ENCODE measurements at places on chromosomes 3 and 15.
A peak's percentile ranks its signal among the peaks of the same experiment; 100 is the strongest.

DNA sequence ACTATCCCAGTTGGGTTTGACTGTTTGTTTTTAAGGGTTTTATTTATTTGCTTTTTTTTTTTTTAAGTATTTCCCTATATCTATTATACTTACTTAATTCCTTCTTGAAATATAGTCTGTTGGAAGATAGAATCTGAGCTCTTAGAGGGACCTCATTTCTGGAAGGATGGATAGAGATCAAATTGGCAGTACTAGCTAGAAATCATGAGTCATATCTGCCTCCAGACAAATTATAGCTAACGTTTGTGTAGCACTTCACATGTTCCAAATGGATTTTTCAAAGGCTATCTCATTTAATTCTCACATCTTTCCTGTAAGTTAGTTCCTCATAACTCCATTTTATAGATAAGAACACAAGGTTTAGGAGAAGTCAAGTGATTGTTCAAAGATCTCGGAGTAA, 384.7 kb downstream of the ZIC1 start:
- DNase-seq, result no peak

GRCh38 chr3:142929890-142930289, 33.6 kb downstream of the PAQR9 start:
- DNase-seq, result no peak

- DNase-seq, result no peak
These were observed 158.8 kb upstream of the GADL1 start for GRCh38 chr3:31053299-31053698.

DNA sequence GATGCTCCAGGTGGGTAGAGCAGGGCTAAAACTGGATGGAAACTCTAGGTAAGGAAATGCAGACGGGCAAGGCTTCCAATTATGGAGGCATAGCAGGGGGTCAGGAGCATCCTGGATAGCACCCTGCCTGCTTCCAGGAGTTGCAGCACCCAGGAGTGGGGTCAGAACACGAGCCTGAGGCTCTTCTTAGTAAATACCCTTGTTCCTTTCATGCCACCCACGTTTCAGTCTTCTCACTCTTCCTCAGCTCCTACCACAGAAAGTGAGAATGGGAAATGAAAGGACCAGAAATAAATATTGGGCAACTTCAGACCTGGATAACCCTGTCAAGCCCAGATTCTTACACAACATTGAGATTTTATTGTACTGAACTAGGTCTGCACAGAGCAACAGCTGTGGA, 16.4 kb downstream of the CCR1 start:
- no peak for DNase-seq

DNA sequence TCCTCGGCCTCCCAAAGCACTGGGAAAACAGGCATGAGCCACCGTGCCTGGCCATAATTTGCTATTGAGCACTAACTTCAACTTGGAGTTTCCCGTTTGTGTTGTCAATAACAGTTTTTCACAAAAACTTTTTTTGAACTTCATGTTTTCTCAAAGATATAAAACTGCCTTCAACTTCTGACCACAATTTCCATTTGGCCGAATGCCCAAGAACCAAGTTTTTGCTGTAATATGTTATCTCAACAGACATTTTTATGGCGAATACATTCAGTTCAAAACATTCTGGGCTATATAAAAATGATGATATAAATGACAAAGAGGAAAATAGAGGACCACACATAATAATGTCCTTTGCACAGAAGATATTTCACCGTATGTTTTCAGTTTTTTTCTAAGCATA, 56.4 kb downstream of the NEDD4 start:
- DNase-seq, result no peak

GRCh38 chr15:101070502-101071273, 151.5 kb downstream of the LRRK1 start:
- DNase-seq, result no peak

GRCh38 chr15:97143592-97144376, 813.3 kb downstream of the NR2F2 start:
- no peak for DNase-seq

GRCh38 chr15:56675930-56676329, 57.4 kb downstream of the ZNF280D start:
- DNase-seq, result no peak

DNA sequence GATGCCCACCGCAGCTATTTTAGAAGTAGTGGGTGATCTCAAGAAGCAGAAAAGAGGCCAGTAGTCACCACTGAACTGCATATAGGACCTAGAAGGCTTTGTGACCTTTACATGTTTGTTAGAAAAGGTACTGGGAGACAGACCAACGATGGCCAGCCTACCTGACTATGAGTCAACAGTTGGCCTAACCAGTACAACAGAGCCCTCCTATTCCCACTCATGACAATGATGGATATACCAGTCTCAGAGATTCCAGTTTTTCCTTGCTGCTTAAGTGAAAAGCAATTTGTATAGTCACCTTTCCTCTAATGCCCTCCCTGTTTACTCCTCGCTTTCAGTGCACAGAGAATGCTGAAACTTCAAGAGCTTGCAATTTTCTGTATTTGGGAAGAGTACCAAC, 86.6 kb upstream of the PPIB start:
- no peak for DNase-seq

GRCh38 chr3:119599558-119600174, 2.0 kb downstream of the PLA1A start:
- no peak for DNase-seq

DNA sequence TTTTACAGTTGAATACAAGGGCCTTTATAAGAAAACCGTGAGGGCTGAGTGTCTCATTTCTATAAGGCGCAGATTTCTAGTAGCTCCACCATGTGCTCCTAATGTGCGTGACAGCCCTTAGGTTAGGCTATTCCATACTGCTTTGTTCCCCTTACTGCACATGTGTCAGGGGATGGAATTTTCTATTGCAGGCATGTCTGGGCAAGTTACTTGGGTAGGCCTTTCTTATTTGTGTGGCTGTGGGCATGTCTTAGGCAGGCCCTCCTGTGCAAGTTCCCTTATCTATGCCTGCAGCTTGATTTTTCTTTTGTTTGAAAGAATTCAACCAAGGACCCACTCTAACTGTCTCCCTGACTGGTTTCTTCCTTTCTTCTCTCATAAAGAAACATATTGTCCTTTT, 434.2 kb upstream of the CNTN3 start:
- no peak for DNase-seq

- DNase-seq, result no peak
These were observed 16.6 kb downstream of the LRRC2 start for GRCh38 chr3:46549408-46549904.

GRCh38 chr3:167855306-167855705, 119.8 kb downstream of the SERPINI1 start:
- DNase-seq, result no peak

GRCh38 chr3:8246070-8246469, 255.6 kb upstream of the LMCD1 start:
- no peak for DNase-seq

- DNase-seq, result no peak
These were observed 262.3 kb upstream of the HES1 start for GRCh38 chr3:193873426-193874201.

- peak; percentile 80 for DNase-seq
These were observed at the start of gene COX5A for GRCh38 chr15:74937590-74938371. Gene COX5A (minus strand): TSS chr15:74938073. CDS start chr15:74938014, 59 bp downstream.

DNA sequence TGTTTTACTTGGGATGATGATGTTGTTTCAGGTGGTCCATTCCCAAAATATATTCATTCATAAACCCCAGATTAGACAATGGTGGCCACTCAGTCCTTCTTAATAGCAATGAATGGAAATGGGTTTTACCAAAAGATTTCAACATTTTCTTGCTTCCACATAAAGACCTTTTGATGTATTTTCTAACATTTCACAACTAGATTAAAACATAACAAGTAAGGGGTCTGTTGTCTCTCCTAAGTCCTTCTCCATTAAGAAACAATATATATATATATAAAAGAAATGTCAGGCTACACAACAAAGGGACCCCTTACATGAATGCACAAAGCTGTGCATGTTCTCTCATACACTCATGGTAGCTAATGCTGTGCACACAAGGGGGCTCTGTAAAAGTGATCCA, 176.4 kb downstream of the ANXA2 start:
- no peak for DNase-seq

DNA sequence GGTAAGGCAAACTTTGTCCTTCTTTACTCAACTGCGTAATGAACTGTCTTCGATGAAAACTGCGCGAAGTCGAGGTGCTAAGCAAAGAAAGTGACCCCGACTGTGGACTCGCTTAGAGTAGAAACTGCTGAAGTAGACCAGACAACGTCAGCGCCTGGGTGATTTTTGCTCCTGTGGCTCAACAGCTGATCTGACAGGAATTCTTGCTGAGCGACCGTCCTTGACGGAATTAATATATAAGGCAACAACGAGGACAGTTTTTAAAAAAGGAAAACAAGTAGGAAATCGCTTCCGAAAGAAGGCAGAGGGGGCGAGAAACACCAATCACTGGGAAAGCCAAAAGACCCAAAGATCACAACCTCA, 541 bp downstream of the RPS27L start:
- DNase-seq, result no peak

- no peak for DNase-seq
These were observed 6.4 kb upstream of the RARRES1 start for GRCh38 chr3:158738653-158739052.

DNA sequence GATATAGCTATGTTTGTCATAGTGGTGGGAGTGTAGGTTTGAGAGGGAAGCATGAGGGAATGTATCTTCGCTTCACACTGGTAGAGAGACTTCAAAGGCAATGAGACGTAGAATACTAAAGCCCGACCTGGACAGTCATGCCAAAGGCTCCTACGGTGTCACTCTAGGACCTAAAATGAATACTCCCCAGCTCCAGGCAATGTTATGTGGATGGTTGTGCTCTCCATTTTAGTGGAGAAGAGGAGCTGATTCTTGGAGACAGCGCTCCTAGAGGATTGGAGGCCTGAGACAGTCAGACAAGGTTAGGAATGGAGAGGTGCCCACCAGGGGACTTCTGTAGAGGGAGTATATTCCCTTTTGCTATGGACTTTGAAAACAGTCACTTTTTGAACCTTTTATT, 260.1 kb downstream of the MEX3B start:
- DNase-seq, result no peak

- DNase-seq, result no peak
These were observed 8.6 kb upstream of the ZNF148 start for GRCh38 chr3:125383744-125384143.

- no peak for DNase-seq
These were observed 135.2 kb downstream of the MECOM start for GRCh38 chr3:169528289-169528688.

GRCh38 chr3:181694805-181695660, 16.7 kb upstream of the SOX2 start:
- no peak for DNase-seq

GRCh38 chr3:163916596-163917560, 1161.4 kb downstream of the SI start:
- DNase-seq, result no peak

GRCh38 chr3:183394150-183394549, 34.3 kb downstream of the MCF2L2 start:
- no peak for DNase-seq

DNA sequence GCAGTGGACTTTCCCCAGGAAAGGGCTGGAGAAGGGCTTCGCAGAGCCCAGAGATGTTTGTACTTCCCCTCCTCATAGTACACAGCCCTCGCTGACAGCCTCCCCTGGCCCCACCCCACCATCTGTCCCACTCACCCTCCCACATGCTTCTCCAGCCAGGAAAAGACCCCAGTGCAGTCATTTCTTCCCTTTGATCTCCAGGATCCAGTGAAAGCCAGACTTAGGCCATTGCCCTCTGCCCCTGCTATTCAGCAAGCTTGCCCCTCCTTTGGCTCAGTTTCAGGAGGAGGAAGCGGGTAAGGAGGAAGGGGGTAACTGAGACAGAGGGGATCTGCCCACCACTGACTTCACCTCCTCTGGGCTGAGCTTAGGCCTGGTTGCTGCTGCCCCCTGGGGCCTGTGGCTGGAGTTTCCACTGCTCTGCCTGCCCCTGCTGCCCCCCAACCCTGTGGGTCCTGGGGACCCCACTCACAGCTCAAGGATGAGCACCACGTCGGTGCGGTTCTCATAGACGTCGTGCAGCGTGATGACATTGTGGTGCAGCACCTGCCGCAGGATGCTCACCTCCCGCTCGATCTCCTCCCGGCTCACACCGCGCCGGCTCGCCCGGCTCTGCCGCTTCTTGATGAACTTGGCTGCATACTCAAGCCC, 63.1 kb downstream of the DAPK2 start:
- no peak for DNase-seq

DNA sequence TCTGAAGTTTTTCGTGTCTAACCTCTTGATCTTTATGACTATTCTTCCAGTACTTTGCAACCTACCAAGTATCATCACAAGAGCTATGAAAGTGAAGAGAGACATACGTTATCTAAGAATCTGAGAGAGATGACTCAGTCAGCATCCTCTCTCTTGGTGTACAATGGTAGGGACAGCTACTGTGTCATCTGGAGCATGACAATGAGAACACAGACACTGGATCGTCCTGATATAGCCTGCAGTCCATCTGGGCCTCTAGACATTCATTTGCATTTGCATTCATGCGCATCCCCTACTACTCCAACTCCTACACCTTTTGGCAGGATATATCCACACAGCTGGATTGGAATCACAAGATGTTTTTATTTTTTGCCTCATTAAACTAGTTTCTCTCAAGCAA, 115.2 kb downstream of the PEX5L start:
- no peak for DNase-seq

DNA sequence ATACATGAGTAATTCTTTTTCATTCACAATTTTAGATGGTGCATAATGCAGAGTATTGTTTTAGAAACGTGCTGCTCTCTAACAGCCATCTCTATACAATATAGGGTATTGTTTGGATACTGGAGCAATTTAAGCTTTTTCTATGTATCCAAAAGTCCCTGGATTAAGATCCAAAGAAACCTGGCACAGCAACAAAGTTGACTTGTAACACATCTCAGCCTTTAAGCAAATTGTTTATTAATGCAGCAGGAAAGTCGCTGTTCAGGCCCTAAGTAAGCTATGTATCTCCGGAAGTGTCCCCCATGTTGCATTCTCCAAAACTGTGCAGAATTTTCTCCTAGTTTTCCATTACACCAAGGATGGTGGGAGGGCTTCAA, 7.3 kb downstream of the VGLL4 start:
- DNase-seq, result no peak

DNA sequence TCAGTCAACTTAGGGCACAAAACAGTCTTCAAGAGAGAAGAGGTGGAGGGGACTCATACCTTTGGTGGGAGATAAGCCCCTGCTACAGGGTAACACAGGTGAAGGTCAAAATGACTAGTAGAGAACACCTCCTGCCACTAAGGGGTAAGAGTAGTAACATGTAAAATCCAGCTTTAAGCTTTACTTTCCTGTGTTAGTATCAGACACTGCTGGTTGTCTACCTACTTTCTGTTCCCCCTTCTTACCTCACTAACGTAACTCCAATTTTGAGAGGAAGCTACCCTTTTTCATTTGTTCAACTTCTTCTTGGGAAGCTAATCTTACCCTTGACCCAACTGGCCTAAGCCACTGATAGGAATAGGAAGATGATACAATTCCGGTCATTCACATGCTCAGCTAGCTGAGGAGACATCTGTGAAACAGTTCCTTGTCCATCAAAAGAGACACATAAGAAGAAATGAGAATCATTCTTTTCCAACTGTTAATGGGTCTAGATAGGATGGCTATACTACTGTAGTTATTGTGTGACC, 826.8 kb upstream of the CFAP20DC start:
- no peak for DNase-seq

GRCh38 chr15:84949845-84950569, 31.6 kb upstream of the PDE8A start:
- no peak for DNase-seq

Measured in stimulated activated CD4-positive, alpha-beta T cell treated with anti-CD3 and anti-CD28 coated beads, Interleukin-1b, Interleukin-23, amount 100 ng/mL, for 1 hour (primary cell).